ENCODE measurements at places on chromosomes 4 and X. TPM values are rescaled to one million over a fixed set of nuclear protein-coding genes. Genes with fewer than 3 reads are reported as not detected.

The FAM3A gene
- total RNA-seq = 75.0 TPM

The CLDN2 gene
- 0.20 TPM for total RNA-seq

The RHOH gene
- total RNA-seq = 2.8 TPM

The TMSB4X gene
- total RNA-seq = 4,840 TPM

The MCF2 gene
- not detected for total RNA-seq

The IL2RG gene
- 98.7 TPM for total RNA-seq

The C4orf36 gene
- 0.82 TPM for total RNA-seq

The BTK gene
- 5.4 TPM for total RNA-seq

The MAML3 gene
- total RNA-seq = 14.6 TPM
